ENCODE measurements at places on chromosomes 5 and 9.
A peak's percentile ranks its signal among the peaks of the same experiment; 100 is the strongest.

DNA sequence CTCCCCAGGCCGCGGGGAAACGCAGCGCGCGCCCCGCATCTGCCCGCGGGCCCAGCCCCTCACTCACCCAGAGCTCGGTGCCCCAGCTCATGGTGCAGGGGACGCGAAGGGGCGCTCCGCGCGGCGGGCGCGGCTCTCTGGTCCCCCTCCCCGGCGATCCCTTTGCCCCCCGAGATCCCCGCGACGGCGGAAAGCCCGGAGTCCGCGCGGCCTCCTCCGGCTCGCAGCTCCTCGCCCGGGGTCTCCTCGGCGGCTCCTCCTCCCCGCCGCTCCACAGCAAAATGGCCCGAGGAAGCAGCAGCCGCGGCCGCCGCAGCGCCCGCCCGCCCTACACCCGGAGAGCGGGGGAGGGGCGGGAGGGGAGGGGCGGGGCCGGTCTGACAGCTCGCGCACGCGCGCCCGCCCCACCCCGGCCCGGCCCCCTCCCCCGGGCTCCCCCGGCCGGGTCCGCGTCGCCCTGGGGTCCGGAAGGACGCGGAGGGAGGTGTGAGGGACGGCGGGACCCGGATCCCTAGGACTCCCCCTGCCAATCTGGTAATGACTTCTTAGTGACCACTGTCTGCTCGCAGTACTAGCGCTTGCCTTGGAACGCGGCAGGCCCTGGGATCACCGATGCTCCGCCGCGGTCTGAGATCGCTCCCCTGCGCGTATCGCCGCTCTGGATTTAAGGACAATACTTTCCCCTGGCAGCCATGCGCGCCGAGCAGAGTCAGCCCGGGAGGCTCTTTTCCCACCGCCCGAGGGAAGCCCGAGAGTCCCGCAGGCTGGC is at the start of gene FNBP1:
FNBP1 (minus strand) TSS at position 305 of the 769 bp plus-strand sequence; CDS start at position 91, 214 bp downstream.
- DNase-seq = peak; percentile 71

DNA sequence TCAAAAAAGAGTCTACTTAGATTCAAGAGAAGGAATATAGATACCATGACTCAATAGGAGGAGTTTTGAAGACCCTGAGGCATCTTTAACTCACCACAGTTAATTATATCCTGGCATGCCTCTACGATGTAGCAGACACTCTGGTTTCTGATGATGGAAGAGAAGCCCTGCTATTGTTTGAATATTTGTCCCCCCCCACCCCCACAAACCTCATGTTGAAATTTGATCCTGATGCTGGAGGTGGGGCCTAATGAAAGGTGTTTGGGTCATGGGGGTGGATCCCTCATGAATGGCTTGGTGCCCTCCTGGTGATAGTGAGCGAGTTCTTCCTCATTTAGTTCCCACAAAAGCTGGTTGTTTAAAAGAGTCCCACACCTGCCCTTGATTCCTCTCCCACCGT is 147.9 kb upstream of the TBCA start:
- DNase-seq = no peak

DNA sequence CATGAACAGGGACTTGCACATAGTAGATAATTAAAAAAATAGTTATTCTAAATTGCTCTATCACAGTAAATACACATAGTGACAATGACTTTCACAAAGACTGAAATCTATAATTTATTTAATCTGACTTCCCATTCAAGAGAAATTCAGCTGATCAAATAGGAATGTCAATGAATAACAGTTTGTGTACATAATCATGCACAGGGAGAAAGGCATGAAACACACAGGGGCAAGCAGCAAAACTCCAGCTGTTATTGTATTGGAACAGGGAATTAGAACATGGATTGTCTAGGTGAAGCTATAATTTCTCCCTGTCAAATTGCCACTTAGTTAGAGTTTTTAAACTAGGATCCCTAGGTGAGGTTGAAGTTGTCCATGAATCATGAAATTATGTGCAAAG is 99.9 kb downstream of the HCN1 start:
- no peak for DNase-seq

GRCh38 chr9:75539523-75539922 is 350.9 kb upstream of the PCSK5 start:
- DNase-seq = no peak

GRCh38 chr9:121505903-121506735 is 6.5 kb upstream of the GGTA1 start:
- no peak for DNase-seq

- no peak for DNase-seq
These were observed 6.4 kb upstream of the CTSV start for GRCh38 chr9:97045300-97045699.

DNA sequence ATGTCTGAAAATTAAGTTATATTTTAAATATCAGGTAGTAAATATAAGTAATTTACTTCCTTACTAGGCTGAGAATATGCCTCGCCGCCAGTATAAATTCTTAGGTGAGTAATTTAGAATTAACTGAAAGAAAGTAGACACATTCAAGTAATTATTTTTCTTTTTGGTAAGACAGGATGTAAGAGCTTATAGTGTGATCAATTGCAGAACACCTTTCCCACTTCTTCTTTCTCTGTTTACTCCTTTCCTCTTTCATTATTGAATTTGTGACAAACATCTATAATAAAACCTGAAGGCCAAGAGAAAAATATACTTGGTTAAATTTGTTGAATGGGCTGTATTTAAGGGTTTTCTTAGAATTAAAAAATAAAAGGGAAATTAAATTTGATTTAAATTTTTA is 195.1 kb upstream of the CDKN2B start:
- no peak for DNase-seq

DNA sequence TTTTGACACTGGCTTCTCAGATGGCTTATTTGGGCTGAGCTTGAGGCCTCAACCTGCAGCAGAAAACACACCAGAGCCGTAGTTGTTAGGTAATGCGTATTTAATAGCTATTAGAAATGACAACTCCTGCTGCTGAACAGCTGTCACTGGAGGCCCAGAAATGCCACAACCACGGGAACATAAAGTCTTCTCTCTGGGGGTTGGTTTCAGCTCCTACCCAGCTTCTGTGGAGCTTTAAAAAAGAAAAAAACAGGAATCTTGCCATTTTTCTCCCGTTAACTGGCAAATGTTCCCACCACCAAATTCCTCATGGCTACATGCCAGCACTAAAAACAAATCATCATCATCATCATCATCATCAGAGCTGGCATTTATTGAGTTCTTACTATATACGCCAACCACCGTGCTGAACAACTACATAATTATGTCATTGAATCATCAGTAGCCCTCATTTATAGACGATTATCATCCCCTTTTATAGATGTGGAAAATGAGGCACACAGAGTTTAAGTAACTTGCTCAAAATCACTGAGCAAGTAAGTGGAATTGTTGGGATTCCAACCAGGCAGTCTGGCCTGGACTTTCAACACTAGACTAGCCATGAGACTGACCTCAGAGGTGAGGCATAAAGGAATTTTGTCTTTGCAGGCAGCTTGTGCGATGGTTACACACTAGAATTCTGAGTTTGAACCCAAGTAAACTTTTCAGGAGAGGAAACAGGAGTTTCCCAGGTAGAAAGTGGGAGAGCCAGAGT is 185.3 kb upstream of the WWC1 start:
- DNase-seq = no peak

- DNase-seq = no peak
These were observed 135.5 kb downstream of the BNC2 start for GRCh38 chr9:16735001-16735400.

DNA sequence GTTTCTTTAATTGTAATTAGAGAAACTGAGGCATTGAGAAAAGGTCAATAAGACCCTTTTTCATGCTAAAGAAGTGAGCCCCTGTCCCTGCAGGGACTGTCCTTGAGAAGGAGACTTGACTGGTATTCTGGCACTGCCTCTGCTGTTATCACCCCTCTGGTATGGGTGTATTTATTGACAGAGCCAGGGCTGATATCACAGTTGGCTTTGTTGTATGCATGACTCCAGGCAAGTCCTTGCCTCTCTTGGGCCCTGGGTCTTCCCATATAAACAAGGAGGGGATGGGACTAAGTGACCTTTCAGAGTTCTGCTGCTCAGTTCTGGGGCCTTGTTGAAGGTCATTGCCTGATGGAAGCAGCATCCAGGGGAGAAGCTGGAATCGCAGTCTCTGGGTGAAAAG is 71.8 kb upstream of the PPARGC1B start:
- DNase-seq = no peak

GRCh38 chr9:134420281-134420845 is 94.1 kb downstream of the RXRA start:
- DNase-seq = no peak

DNA sequence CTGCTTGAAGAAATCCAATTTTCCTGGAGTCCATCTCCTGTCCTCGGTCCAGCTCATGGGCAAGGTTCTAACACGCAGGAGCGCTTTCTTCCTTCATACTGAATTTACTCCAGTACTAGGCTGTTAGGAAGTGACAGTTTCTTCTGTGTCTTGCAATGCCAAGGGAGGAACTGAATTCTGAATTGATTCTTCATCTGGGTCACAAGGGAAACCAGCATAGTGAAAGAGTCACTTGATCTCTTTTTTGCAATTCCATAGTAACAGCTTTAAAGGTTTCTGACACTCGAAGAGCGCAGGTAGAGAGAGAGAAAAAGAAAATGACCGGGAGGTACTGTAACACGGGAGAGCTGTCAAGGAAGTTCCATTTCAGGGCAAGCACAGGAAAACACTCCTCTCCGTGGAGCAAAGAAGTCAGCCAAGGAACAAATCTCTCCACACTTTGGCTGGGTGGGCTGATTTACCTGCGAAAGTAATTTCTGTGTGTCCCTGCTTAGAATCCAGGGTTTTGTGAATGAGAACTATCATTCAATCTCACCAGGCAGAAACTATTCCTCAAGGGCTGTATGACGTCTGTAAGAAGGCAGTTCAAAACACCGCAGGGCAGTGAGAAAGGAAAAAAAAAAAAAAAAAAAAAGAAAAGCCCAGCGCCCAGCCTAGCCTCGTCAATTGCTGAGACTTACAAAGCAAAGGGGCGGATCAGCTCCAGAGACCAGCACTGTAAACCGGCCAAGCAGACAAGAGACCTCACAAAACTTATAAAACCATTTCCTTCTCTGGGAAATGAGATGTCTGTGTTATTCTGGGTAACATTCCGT is 617.8 kb downstream of the PDE4D start:
- DNase-seq = no peak

DNA sequence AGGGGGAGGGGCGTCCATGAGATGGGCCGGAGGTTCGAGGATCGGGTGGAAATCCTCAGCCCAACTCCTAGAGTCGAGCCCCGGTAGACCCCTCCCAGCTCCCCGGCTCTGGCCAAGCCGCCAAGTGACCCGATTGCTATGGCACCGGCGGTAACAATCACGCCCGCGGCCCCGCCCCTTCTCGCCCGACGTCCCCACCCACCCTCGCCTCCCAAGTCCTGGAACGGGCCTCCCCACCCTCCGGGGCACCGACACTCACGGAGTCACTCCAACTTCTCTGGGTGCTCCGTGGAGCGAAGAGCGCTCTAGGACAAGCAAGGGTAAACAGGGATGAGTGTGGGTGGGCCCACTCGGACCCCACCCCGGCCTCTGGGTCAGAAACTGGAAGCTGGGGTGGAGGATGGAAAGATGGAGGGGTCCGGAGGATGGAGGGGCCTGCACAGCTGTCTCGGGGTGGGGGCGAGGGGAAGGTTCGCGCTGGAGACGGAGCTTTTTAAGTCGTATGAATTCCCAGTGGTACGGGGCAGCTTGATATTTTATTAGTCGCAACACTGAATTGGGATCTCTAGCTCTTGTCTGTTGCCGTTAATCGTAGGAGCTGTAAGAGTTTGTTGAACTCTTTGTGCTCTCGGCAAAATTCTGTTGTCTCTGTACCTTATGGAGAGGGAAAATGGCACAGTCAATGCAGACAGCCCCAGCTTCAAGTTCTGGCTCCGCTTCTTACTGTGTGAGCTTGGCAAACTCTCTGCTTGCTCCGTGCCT is at the start of gene SPACA9:
SPACA9 (plus strand) TSS at position 204 of the 762 bp plus-strand sequence. CDS start 5,050 bp downstream, outside the sequence.
- DNase-seq = peak; percentile 12

DNA sequence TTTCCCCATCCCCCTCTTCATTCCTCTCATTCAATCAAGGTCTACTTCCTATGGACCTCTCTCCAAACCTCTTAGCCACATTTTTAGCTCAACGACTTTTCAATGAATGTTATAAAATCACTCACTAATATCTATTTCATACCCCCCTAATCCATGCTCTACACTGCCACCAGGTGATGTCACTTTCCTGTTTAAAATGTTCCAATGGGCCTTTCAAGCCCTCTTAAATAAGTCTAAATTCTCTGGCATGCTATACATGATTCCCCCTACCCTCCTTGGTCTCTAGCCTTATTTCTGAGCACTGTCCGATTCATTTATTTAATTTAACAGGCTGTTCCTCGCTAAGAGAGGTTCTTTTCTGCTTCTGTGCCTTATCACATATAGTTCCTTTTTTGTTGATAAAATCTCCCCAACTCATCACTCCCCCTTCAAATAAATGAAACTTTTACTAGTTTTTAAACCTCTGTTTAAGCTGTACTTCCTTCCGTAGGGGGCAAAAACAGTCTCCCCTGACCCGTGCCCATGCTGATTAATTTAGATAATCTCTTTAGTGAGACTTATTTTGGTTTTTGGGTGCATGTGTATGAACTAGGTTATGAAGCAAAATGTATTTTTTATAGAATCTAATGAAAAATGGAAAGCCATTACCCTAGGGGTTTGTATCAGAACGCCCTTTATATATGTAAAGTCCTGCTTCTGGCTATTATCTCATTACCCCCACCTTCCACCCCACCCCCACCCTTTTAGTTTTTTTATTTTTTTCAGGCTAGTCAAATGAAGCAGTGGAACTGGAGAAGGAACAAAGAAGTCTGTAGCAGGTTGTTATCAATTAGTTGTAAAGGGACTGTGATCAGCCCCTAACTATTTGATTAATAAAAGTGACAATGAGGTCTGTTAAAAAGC is 9.0 kb downstream of the ABHD17B start:
- DNase-seq = no peak

GRCh38 chr5:180166176-180166575 is 42.8 kb downstream of the RASGEF1C start:
- no peak for DNase-seq

- DNase-seq = no peak
These were observed 21.1 kb upstream of the PDZD2 start for GRCh38 chr5:31617867-31618266.

DNA sequence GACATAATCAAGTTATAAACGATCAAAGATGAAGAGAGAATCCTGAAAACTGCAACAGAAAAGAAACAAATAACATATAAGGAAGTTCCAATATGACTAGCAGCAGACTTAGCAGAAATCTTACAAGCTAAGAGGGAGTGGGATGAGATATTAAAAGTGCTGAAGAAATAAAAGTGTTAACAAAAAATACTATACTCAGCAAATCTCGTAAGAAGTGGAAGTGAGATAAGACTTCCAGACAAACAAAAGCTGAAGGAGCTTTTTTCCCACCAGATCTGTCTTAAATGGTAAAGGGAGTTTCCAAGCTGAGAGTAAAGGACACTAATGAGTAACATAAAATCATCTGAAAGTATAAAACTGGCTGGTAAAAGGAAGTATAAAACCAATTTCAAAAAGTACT is 2036.0 kb upstream of the C9orf72 start:
- DNase-seq = no peak

GRCh38 chr9:35448496-35448895 is 41.4 kb upstream of the RUSC2 start:
- no peak for DNase-seq

DNA sequence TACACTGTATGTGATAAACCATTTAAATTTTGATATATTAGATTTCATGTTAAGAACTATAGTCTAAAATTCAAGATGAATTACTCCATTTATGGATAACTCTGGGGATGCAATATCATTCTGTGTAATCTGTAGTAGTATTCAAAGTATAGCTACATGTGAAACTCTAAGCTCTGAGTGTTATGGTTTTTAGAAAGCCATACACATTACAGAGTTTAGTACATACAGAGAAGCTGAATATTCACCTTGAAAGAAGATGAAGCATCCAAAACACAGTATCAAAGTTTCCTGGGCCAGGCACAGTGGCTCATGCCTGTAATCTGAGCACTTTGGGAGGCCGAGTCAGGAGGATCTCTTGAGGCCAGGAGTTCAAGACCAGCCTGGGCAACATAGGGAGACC is 25.0 kb downstream of the ABHD17B start:
- no peak for DNase-seq

Data from stimulated activated CD4-positive, alpha-beta T cell treated with anti-CD3 and anti-CD28 coated beads, Interleukin-2, amount 100 ng/mL, for 4 hours (primary cell).